Foreskin fibroblast (primary cell): ENCODE measurements at places on chromosomes 4 and X.

- DNase-seq: peak; percentile 95
Observed at GRCh38 chr4:53861856-53862610, 202.4 kb downstream of the CHIC2 start.

- peak; percentile 89 for DNase-seq
Observed at GRCh38 chr4:41178372-41179370, 35.7 kb downstream of the APBB2 start.

DNA sequence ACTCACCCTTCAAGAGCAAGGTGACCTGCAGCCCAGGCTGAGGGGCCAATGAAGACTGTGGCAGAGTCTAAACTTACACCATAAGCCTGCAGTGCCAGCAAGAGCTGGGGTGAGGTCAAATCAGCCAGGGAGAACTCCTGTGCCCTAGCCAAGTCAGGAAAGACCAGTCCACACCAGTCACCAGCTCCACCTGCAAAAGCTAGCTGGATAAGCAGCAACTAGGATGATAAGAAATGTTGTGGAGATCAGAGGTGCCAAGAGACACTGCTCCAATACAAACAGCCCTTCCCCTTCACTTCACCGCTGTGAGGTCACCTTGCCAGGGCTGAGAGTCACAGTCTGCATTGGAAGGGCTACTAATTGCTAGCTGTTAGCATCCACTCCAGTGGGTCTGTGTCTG lies 31.3 kb downstream of the NIPAL1 start:
- DNase-seq: no peak

DNA sequence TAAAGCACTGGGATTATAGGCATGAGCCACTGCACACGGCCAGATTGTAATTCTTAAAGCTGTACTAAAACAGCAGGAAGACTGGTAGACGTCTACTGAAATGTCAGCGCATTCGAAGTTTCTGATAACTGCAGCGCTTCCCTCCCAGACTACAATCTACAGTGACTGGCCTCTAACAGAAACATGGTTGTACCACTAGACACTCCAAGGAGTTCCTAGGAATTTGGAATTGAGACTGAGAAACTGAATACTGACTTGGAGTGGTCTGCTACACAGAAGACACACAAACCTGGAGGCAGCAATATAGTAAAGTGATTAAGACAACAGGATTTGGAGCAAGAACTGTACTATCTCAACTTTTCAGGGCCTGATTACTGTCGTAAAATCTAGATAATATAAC lies 937 bp downstream of the HELQ start:
- no peak for DNase-seq

GRCh38 chr4:15755321-15756155 lies 22.6 kb upstream of the CD38 start:
- peak; percentile 55 for DNase-seq

DNA sequence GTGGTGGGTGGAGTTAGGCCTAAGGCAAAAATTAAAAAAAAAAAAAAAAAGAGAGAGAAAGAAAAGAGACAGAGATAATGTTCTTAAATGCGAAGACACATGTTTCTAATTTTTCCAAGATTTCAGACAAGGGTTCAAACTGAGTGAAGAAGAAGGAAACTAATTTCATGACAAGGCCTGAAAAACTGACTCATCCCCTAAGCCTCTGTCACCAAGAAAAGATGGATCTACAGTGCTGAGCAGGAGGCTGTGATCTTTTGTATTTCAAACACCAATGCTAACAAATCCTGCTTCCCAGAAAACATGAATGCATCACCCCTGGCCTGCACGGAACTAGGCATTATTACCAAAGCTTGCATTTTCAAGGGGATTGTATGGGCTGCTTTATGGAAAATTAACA lies 75.3 kb downstream of the PPARGC1A start:
- no peak for DNase-seq

GRCh38 chrX:10486373-10486772 lies 134.0 kb downstream of the MID1 start:
- DNase-seq: peak; percentile 89

GRCh38 chr4:55549888-55550287 lies 3.2 kb upstream of the CLOCK start:
- peak; percentile 75 for DNase-seq

GRCh38 chr4:36532670-36533379 lies 251.4 kb downstream of the DTHD1 start:
- DNase-seq: no peak

- no peak for DNase-seq
Observed at GRCh38 chr4:175997291-175997690, 68.3 kb upstream of the WDR17 start.

GRCh38 chr4:15455290-15455689 lies 14.4 kb upstream of the CC2D2A start:
- DNase-seq: peak; percentile 89

DNA sequence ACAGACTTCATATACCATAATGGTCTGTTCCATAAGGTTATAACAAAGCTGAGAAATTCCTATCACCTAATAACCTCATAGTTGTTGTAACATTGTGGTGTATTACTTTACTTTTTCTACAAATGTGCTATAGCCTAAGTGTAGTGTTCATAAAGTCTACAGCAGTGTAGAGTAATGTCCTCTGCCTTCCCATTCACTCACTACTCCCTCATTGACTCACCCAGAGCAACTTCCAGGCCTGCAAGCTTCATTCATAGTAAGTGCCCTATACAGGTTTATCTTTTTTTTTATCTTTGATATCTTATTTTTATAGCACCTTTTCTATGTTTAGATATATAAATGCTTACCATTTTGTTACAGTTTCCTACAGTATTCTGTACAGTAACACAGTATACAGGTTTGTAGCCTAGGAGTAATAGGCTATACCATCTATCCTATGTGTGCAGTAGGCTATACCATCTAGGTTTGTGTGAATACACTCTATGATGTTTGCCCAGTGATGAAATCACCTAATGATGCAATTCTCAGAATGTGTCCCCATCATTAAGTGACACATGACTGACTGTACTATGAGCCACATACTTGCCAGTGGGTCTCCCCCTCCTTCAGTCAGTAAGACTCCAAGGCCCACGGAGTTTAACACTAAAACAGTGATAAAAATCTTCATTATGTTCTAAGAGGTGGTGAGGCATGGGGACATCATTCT lies 299.9 kb downstream of the UNC5C start:
- DNase-seq: no peak

- DNase-seq: no peak
Observed at GRCh38 chrX:141969706-141970105, 66.0 kb downstream of the MAGEC1 start.

- peak; percentile 80 for DNase-seq
Observed at GRCh38 chr4:84804136-84804535, 162.4 kb downstream of the WDFY3 start.

- DNase-seq: no peak
Observed at GRCh38 chrX:139972629-139973624, 7.6 kb upstream of the CXorf66 start.

GRCh38 chrX:153766098-153766817 lies 2.2 kb downstream of the PLXNB3 start:
- peak; percentile 86 for DNase-seq

DNA sequence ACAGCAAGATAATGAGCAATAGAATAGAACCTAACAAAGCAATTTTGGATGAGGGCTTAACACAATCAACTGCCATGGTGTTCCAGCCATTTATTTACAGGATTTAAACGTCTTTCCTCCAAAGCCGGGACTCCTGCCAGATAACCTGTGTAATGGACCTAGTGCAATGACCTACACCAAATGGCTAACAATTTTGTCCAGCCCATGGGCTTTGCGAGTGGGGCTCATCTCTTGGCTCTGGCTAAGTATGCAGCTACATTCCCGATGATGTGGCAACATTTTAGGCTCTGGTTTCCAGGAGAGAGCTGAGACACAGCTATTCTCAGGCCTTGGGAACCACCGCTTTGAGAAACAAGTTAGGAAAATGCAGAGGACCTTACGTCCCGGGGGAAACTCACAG lies 822.3 kb upstream of the FTHL17 start:
- DNase-seq: no peak

DNA sequence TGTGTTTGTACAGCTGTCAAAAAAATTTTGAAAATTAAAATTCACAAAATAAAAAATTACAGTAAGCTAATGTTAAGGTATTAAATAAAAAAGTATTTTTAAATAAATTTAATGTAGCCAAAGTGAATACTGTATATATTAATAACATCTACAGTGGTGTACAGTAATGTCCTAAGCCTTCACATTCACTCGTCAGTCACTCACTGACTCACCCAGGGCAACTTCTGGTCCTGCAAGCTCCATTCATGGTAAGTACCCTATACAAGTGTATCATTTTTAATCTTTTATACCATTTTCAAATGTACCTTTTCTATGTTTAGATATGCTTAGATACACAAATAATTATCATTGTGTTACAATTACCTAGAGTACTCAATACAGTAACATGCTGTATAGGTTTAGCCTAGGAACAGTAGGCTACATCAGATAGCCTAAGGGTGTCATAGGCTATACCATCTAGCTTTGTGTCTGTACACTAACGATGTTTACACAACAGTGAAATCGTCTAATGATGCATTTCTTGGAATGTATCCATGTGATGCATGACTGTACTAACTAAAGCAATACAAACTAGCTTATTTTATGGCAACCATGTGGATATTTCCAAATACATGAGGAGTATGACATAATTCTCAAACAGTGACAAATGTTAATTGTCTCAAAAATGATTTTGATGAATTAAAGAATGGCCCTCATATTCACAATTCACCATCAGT lies 13.7 kb downstream of the DDX60 start:
- peak; percentile 86 for DNase-seq

- DNase-seq: no peak
Observed at GRCh38 chrX:108114541-108114940, 23.0 kb downstream of the ATG4A start.

- DNase-seq: no peak
Observed at GRCh38 chrX:37684426-37684825, 1.2 kb upstream of the XK start.

DNA sequence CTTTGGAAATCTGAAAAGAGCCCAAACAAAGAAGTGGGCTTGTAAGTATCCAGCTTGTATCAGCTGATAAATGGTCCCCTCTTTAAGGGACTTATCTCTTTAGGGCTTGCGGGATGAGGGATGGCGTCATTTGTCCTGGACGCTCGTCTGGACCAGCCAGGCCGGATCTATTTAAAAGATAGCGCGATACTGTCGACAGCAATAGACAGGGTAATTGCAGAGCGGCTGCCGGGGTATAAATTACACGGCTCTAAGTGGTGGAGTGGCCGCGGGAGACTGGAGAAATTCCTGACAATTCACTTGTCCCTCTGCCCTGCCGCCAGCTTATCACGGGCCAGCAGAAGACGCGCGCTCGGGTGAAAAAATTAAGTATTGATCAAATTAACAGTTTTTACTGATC lies 90.7 kb downstream of the FAM53A start:
- no peak for DNase-seq

GRCh38 chr4:38873290-38873944 lies 5.8 kb downstream of the FAM114A1 start:
- no peak for DNase-seq

GRCh38 chrX:47297874-47298273 lies 65.1 kb downstream of the USP11 start:
- peak; percentile 32 for DNase-seq

DNA sequence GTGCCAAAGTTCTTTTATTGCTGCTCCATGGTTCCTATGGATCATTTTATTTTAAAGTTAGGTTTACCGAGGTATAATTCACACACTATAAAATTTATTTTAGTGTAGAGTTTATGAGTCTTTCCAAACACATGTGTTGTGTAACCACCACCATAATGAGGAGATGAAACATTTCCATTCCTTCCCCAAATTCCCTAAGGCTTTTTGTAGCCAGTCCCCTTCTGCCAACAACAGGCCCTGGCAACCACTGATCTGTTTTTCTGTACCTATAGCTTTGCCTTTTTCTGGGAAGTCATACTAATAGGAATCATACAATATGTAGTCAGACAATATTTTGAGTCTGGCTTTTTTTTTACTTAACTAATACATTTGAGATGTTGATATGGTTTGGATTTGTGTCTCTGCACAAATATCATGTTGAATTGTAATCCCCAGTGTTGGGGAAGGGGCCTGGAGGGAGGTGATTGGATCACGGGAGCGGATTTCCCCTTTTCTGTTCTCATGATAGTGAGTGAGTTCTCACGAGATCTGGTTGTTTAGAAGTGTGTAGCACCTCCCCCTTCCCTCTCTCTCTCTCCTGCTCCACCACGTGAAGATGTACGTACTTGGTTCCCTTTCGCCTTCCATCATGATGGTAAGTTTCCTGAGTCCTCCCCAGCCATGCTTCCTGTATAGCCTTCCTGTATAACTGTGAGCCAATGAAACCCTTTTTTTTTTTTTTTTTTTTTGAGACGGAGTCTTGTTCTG lies 59.6 kb upstream of the DHX15 start:
- no peak for DNase-seq

DNA sequence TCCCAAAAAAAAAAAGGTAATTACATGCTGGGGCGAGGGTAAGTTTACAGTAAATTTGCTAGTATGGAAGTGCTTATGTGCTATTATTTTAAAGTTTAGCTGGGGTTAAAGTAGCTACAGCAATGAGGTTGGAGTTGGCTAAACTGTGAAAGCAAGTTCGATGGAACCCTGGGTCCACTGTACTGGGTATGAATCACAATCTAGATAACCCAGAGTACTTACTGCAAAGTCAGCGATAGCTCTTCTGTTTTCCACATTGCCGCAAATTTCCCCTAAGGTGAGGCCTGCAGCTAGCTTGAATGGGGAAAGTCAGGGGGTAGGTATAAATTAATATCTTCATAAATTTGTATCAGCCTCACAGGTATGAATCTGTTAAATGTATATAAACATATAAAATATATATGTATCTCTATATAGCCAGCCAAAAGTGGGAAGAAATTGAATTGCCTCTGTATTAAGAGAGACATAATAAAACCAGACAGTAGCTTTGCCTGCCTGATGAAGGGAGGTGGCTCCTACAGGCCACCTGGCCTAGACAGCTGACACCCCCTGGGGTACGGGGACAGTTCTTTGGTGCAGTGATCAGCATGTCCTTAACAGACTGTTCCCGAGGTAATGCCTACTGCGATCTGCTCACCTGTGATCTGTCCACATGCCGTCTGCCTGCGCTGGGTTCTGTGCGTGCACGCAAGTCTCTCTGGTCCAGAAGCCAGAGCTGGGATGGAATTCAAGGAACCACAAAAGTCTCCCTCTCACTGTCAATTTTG lies 30.6 kb downstream of the CLRN2 start:
- no peak for DNase-seq

DNA sequence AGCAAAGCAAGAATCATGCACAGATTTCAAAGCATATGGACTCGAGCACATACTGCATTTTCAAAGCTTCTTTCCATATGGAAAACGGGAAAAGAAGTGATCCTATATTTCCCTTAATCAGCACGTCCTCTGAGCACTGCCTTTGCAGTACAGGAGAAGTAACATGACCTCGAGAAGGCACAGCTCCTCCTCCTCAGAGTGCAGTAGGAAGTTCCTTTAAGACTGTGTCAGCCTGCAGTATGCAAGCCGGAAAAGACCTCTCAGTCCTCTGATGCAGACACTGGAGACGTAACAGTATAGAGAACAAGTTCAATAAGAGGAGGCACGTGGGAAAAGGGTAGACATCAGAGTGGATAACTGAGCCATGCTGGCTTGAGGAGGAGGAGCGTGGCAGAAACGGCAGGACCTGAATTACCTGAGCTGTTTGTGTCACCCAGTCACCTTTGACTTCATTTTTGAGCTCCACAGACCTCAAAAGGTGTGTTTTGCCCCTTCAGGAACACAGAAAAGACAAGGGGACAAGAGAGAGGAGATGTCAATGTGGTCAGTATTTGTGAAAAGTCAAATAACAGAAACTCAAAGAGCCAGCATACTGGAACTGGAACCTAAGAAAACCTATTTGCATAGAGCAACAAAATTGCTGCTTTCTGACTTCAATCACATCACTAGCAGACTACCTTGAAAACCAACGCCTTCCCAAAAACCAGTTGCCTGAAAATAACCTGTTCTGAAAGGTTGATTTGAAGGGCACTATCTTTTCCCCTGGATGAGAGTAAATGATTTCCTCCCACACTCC lies 20.8 kb downstream of the IRF2 start:
- peak; percentile 92 for DNase-seq
